Activated CD4-positive, alpha-beta memory T cell treated with anti-CD3 and anti-CD28 coated beads, Interleukin-2, amount 10 ng/mL, durations not matched to agents 7 days and 5 days (primary cell): ENCODE measurements at places on chromosomes 13 and 19.

DNA sequence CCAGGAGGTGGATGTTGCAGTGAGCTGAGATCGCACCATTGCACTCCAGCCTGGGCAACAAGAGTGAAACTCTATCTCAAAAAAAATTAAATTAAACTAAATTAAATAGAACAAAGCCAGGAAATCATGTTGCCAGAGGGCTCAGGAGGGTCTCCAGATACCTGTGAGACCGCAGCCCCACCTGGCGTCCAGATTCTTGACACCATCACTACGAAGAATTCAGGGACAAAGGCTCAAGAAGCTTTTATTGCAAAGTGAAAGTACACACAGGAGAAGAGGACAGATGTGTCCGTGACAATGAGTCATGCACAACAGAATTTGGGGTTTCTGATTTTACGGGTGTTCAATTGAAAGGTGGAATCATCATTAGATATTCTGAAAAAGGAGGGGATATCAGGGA is 76.6 kb downstream of the STOML3 start:
- DNase-seq: no peak

GRCh38 chr13:102693776-102694175 is 1.1 kb downstream of the METTL21C start:
- no peak for DNase-seq

- DNase-seq: no peak
Observed at GRCh38 chr13:101013245-101013644, 338.6 kb upstream of the TMTC4 start.

- no peak for DNase-seq
Observed at GRCh38 chr19:36008336-36008978, at the start of gene SYNE4. Gene SYNE4, minus strand, starts transcription at chr19:36008813. Its CDS starts 132 bp downstream, at chr19:36008681.

GRCh38 chr19:50889638-50890037 is 16.4 kb downstream of the KLK2 start:
- no peak for DNase-seq

- no peak for DNase-seq
Observed at GRCh38 chr13:99648927-99649326, 147.7 kb downstream of the TM9SF2 start.

- no peak for DNase-seq
Observed at GRCh38 chr13:24181991-24182702, 21.6 kb downstream of the SPATA13 start.

DNA sequence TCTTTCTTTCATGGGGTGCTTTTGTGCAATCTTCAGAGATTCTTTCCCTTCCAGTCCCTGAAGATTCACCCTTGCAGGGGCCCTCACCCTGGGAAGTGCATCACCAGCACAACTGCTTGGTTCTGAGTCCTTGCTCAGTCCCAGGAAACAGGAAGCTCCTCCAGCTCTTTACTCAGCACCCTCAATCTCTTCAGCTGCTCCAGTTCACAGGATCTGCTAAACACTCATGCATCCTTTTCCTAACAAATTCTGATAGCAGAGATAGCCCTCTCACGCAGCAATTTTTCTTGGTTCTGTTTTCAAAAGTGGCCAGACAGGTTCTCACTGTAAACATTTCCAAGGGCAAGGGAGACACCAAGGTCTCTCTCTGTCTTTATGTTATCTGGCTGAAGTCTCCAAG is 823.1 kb downstream of the LIG4 start:
- DNase-seq: no peak

DNA sequence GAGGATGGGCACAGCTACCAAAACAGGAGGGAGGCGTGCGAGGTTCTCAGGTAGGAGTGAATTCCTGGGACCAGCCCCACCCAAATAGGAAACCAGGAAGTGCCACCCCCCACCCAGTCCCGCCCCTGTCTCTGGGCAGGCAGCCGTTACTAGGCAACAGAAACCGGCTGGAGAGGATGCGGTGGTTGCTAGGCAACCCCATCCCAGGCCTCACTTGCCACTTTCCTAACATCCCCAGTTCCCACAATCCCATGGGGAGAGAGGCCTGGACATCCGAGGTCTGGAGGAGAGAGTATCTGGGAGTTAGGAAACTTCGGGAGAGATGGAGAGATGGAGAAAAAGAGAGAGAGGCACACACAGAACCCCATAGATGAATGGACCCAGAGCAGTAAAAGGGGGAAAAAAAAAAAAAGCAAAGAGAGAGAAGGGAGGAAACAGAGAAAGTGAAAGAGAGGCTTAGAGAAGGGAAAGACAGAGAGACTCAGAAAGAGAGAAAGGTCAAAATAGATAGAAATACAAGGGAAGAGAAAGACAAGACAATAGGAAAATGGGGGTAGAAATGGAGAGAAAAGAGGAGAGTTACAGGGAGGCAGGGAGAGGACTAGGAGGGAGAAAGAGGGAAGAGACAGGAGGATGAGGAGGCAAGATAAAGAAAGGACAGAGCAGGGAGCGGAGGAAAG is 3.8 kb downstream of the GRIK5 start:
- peak; percentile 45 for DNase-seq

DNA sequence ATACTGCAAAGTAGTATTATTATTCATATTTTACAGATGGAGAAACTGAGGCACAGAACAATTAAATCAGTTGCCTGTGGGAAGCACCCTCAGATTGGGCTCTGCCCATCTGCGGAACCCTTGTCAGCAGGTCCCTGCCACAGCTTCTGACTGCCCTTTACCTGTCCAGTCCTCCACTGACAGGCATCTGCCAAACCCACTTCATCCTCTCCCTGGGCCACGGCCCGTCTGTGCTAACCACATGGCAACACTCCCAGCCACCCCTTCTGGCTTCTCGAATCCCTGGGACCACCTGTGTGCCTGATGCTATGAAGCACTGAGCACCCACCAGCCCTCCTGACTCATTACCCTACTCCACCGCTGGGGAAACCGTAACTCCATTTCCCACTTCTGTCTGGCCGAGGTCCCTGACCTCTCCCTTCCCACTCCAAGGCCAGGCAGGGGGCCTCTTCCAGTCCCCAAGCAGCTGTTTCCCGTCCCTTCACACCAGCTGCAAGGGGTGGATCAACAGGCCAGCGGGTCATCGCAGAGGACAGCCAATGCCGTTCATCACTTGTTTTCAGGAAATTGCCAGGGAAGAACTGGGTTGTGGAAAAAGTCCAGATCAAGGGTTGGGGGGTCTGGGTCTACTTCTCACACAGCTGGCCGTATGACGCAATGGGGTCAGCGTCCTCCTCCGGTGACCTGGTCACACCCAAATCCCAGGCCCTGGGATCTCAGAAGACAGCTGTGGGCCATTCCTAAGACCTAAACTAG is 2.5 kb downstream of the KANK3 start:
- no peak for DNase-seq

GRCh38 chr13:72427757-72428528 is 299.5 kb downstream of the MZT1 start:
- DNase-seq: no peak

GRCh38 chr13:100913143-100913542 is 238.5 kb upstream of the TMTC4 start:
- DNase-seq: no peak
